ENCODE measurements at places on chromosomes 7 and 10. TPM values are rescaled to one million over a fixed set of nuclear protein-coding genes. Genes with fewer than 3 reads are reported as not detected.

DNA sequence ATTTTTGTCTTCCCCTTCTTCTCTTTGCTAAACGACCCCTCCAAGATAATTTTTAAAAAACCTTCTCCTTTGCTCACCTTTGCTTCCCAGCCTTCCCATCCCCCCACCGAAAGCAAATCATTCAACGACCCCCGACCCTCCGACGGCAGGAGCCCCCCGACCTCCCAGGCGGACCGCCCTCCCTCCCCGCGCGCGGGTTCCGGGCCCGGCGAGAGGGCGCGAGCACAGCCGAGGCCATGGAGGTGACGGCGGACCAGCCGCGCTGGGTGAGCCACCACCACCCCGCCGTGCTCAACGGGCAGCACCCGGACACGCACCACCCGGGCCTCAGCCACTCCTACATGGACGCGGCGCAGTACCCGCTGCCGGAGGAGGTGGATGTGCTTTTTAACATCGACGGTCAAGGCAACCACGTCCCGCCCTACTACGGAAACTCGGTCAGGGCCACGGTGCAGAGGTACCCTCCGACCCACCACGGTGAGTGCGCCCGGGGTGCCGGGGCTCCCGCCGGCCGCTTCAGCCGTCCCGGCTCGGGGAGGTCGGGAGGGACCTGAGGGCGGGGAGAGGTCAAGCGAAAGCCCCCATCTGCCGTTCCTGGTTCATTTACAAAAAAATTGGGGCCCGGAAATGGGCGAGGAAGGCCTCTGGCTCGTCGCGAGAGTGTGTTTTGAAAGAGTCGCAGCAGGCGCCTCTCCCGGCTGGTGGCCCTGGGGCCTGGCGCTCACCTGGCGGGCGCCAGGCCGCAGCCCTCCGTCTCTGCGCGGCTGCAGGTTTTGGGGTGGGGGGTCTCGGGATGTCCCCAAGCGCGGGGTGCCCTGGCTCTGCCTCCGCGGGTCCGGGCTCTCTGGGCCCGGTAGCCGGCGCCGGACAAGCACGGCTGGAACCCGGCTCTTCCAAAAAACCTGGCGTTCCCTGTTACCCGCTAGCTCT lies 1.2 kb downstream of the GATA3 start:
- no peak for DNase-seq

DNA sequence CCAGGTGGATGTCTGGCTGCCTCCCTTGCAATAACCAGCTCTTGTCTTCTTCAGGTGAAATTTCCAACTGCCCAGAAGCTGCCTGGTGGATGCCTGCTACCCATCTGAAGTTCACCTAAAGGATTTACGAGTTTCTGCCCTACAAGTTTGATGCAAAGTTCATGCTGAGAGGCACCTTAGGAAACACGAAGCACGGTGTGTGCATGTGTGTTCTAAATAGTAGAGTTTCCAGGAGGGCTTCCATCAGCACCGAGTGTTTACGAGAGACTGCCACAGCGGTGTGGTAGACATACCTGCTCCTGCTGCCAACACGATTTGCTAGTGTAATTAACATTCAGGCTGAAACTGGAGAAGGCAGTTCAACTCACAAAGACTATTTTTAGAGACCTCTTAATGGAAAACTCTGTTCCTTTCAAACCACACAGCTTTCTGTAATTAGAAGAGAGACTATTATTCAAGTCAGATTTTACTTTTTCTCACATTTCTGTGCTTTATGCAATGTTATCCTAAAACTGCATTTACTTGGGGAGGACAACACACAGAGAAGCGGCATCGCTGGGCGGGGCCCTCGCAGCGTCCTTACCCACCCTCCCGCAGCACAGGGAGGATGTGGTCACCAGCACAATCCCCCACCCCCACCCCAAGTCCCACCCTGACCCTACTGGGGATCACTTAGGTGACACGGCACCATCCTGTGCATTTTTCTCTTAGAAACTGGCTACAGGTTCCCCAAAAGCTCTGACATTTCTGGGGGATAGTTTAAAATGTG lies 15.5 kb upstream of the CPXM2 start:
- no peak for DNase-seq

- DNase-seq = no peak
Observed at GRCh38 chr7:150337179-150337578, 4.2 kb downstream of the RARRES2 start.

- no peak for DNase-seq
Observed at GRCh38 chr10:43124574-43125273, 13.5 kb upstream of the CSGALNACT2 start.

DNA sequence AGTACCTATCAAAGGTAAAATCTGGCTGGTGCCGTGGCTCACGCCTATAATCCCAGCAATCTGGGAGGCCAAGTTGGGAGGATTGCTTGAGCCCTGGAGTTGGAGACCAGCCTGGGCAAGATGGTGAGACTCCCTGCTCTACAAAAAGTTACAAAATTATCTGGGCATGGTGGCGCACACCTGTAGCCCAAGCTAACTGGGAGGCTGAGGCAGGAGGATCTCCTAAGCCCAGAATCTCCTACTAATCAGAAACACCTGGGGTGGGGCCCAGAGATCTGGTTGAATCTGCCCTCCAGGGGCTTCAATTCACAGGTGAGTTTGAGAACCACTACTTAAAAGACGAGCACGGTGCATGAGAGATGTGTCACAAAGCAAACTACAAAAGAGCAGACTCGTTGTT lies 2.4 kb downstream of the PLA2G12B start:
- DNase-seq = no peak

DNA sequence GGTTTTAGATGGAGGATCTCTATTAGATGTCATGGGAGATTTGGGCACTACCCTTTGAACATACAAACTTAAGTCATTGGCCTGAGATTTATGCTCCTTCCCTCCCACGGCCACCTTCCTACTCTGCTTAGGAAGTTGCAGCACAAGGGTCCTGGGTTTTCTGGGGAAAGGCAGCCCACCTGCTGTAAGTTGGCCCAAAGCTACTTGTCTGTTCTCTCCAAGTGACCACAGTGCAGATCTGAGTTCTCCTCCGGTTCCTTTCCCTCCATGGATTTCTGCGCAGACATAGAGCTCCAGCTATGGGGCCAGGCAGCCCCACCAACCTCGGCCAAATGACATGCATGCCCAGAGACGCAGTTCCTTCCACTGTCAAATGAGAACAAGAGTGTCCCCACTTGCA lies 12.8 kb upstream of the C10orf53 start:
- DNase-seq = no peak

GRCh38 chr7:47266799-47267198 lies 315.1 kb downstream of the TNS3 start:
- DNase-seq = no peak

DNA sequence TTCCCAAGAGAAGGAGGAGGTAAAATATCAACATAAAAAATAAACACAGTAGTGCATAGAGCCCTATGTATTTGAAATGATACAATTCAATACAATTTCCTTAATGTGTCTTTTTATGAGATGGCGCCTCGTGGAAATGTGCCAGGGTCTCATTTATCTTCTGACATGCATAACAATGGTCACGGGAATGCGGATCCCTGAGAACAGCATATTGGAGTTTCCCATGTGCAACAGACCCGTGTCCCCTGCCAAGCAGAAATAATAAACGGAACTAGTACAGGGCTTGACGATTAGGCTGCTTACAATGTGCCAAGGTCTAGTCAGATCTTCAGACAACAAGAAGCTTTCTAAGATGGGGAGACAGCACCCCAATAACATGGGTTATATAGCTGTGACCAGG lies 217.9 kb downstream of the ARHGAP21 start:
- DNase-seq = peak; percentile 33

GRCh38 chr7:118995350-118995749 lies 770.8 kb downstream of the ANKRD7 start:
- DNase-seq = no peak

DNA sequence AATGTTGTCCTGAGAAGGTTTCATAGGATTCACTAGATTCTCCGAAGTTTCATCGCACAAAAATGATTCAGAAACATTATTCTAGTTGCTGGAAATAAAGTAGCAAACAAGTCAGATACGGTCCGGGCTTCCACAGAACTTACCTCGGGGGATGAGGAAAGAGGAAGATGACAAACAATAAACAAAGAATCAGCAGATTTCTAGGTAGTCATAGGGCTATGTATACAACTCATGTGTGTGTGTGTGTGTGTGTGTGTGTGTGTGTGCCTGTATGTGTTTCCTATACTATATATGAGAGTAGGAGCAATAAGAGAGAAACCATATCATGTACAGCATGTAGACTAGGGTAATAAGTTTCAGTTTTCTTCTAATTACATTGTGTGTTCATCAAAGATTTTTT lies 16.5 kb downstream of the TMEM236 start:
- DNase-seq = no peak

- DNase-seq = no peak
Observed at GRCh38 chr7:23938937-23939552, 229.0 kb downstream of the STK31 start.

DNA sequence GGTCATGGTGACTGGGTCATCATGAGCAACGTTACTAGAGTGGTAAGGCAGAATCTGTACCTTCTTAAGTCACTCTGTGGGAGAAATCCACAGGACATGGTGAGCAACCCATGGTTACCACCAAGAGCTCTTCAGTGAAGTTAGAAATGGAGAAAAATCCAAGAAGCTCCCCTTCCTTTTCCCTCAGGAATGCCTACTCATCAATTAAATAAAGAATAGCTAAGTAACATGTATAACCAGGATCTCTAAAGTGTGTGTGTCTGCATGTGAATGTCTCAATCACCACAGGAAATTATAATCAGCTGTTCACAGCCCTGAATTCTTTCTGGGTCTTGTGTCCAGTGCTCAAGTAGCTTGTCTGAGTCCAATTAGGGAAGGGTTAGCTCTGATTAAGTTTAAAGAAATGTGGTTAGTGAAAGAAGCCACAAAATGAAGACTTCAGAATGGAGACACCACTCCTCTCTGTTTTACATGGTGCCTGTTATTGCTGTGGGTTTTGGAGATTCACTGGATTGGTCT lies 73.2 kb downstream of the SEM1 start:
- no peak for DNase-seq

GRCh38 chr7:75922966-75923603 lies 8.1 kb downstream of the POR start:
- no peak for DNase-seq

GRCh38 chr10:28872587-28873165 lies 195.4 kb downstream of the BAMBI start:
- no peak for DNase-seq

- peak; percentile 98 for DNase-seq
Observed at GRCh38 chr7:30893357-30893756, 18.3 kb upstream of the AQP1 start.

- peak; percentile 20 for DNase-seq
Observed at GRCh38 chr7:74032191-74032490, 4.2 kb downstream of the ELN start.

The TMEM176B gene
- not detected for total RNA-seq

The CFAP46 gene
- total RNA-seq = 0.75 TPM

DNA sequence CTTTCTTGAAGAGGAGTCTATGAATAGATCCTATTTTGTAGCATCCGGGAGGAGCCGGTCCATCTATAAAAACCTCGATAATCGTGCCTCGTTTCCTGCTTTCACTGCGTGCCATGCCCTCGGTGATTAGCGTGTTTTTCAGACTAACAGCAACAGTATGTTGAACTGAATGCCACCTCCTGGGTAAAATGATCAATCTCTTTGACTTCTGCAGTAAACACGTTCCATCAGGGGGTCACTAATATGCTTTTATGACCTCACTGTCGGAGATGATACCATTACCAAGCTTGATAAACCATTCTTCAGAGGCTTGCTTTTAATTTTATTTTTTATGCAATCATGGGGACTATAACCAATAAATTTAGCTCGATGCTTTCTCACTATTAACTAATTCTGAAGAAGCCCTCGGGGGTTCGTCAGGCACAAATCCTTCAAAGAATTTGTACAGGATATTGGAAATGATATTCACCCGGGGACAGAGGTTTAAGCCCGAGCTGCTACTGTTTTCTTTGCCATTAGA lies 228.3 kb downstream of the ADARB2 start:
- no peak for DNase-seq

DNA sequence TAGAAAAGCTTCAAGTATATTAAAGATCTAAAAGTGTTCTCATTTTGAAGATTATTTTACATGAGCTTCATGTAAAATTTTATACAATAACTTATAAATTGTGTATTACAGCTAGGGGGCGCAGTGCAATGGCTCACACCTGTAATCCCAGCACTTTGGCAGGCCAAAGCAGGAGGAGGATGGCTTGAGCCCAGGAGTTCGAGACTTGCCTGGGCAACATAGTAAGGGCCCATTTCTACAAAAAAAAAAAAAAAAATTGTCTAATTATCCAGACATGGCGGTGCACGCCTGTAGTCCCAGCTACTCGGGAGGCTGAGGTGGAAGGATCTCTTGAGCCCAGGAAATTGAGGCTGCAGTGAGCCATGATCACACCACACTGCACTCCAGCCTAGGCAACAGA lies 16.6 kb downstream of the ACBD5 start:
- DNase-seq = peak; percentile 36

GRCh38 chr7:150568714-150569113 lies 1.5 kb downstream of the GIMAP4 start:
- peak; percentile 53 for DNase-seq

The CYP2E1 gene
- not detected for total RNA-seq

GRCh38 chr7:18958627-18959026 lies 158.8 kb downstream of the TWIST1 start:
- no peak for DNase-seq

The GATA3 gene
- total RNA-seq = 30.9 TPM

DNA sequence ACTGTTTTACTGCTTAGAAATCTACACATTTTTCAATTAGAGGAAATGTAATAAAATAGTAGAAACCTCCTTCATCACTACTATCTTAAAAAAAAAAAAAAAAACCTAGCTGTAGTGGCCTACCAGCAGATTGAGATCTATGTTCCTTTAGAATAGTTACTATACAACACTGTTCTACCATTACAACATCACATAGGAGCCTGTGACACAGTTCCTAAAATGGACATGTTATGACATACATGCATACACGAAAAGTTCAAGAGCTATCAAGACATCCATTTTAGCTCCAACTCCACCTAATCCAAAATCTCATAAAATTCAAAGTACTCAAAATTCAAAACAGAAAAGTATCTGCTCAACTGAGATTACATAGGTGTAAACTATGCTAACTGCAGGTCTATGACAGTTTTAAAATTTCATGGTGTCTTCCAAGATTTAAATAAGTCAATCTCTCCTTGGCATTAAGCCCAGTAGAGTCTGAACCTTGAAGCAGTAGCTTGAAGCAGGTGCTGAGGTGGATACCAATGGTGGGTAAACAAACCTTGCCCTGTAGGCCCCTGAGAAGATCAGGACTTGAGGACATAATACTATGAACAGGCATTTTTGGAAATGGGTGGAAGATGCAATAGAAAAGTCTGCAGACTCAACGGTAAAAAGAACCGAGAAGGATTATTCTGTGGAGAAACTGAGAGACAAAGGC lies 17.0 kb downstream of the CACUL1 start:
- DNase-seq = no peak

DNA sequence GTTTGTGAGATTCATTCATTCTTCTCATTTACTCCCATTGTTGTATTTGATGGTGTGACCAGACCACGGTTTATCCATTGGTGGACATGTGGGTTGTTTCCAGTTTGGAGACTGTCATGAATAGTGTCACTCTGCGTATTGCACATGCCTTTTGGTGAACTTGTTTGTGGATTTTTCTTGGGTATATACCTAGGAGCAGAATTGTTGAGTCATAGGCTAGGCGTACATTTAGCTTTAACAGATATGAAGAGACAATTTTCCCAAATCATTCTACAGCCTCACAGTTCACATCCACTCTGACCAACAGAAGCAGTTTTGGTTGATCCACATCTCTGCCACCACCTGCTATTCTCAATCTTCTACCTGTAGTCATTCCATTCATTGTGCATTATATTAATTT lies 66.0 kb upstream of the FAM20C start:
- no peak for DNase-seq

The TUBAL3 gene
- not detected for total RNA-seq

The OPN1SW gene
- not detected for total RNA-seq

All from endothelial cell of umbilical vein (primary cell).